Right cardiac atrium (tissue), 5 donors: ENCODE measurements at places on chromosomes 12 and 14. TPM values are rescaled to one million over a fixed set of nuclear protein-coding genes. Genes with fewer than 3 reads are reported as not detected.

BRI3BP gene
- total RNA-seq = 4.0 TPM

- DNase-seq = no peak
Observed at GRCh38 chr14:61368114-61368710, 46.8 kb downstream of the PRKCH start.

DNA sequence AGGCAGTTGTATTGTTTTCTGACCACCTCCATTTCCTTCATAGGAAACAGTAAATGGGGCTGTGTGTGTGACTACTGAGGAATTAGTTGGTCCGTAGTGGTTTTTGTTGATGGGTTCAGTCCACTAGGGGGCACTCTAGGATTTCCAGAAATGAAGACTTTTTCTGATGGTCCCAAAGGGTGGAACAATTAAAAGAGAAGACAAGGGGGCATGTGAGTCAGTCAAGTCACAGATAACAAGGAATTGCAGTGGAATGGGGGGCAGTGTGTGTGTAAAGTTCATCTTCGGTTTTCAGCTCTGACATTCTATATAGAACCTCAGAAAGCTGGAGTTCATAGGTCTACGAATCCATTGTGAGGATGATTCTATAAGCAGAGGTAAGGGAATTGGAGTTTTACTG is 186.6 kb upstream of the OR4E1 start:
- no peak for DNase-seq

GRCh38 chr14:93655078-93655750 is 133.1 kb downstream of the PRIMA1 start:
- DNase-seq = no peak

- DNase-seq = no peak
Observed at GRCh38 chr12:95291501-95291900, 73.9 kb downstream of the VEZT start.

GRCh38 chr12:62714181-62714773 is 220.7 kb downstream of the PPM1H start:
- DNase-seq = no peak

DNA sequence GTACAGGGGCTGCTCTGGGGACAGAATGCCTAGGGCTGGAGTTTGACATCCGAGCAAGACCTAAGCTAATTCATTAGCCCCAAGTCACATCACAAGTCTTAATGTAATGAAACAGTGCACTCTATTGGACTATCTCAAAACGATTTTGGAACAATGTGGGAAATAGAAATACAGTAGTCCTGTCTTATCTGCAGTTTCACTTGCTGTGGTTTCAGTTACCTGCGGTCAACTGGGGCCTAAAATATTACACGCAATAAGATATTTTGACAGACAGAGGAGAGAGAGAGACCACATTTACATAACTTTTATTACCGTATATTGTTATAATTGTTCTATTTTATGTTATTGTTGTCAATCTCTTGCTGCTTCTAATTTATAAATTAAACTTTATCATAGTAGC is 21.1 kb downstream of the MOAP1 start:
- DNase-seq = no peak

GRCh38 chr12:8156416-8156815 is 399 bp upstream of the ZNF705A start:
- no peak for DNase-seq

- no peak for DNase-seq
Observed at GRCh38 chr14:75389679-75390078, 38.1 kb upstream of the JDP2 start.

GRCh38 chr14:22399776-22400175 is 189.2 kb downstream of the DAD1 start:
- no peak for DNase-seq
